HCT116 (cell line): ENCODE measurements at places on chromosomes 12 and 14. TPM values are rescaled to one million over a fixed set of nuclear protein-coding genes. Genes with fewer than 3 reads are reported as not detected.

DNA sequence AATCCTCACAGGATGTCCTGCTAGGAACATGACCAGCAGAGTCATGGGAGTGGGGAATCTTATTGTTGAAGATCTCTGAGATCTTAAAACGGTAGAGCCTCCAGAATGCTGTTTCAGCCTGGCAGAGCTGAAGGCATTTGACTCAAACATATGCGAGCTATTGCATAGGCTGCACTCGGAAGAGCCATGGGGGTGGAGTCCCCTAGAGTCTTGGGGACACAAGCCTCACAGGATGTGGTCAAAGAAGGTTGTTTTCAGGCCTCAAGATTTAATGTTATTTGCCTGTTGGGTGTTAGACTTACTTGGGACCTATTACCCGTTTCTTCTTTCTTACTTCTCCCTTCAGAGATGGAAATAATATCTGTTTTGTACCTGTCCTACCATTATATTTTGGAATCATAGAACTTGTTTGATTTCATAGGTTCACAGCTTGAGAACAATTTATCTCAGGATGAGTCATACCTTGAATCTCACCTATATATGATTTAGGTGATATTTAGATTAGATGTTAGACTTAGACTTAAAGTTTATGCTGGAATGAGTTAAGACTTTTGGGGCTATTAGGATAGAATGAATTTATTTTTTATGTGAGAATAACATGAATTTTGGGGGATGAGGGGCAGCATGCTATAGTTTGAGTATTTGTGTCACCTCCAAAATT is 172.2 kb upstream of the ATP2B1 start:
- DNase-seq: no peak

IFNG gene
- 0.44 TPM for total RNA-seq

DNA sequence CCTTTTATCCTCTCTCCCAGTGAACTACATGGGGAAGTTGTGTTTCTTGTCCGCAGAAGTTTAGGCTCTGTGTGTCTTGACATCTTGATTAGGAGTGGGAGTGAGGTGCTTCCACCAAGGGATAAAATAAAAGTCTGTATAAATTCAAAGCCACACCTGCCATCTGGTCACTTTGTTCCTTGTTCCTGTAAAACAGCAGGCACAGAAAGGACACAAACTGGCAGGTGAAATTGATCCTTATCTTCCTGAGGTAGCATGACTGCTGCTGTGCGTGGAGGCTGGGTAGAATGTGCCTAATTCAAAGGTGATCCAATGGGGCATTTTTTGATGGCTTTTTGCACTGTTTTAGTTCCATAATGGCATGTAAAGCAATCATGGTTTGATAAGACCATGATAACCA is 104.3 kb upstream of the KITLG start:
- no peak for DNase-seq

- DNase-seq: no peak
These were observed 93.9 kb downstream of the DAAM1 start for GRCh38 chr14:59282378-59282765.

DNA sequence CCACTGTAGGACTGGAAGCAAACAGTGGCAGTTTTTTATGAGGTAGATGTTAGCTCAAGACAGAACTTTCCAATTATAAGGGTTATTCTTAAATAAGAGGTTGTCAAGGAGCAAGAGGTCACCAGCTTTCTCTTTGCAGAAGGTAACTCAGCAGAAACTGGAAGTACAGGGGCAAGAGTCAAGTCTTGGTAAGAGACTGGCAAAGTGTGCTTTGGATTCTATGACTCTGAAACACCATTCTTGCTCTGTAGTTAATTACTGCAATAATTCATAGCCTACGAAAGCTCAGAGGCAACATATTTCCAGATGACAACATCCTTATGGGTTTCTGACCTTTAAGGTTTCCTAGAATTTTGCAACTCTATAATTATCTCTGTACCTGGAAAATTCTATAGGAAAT is 51.3 kb downstream of the RMST start:
- DNase-seq: no peak

DNA sequence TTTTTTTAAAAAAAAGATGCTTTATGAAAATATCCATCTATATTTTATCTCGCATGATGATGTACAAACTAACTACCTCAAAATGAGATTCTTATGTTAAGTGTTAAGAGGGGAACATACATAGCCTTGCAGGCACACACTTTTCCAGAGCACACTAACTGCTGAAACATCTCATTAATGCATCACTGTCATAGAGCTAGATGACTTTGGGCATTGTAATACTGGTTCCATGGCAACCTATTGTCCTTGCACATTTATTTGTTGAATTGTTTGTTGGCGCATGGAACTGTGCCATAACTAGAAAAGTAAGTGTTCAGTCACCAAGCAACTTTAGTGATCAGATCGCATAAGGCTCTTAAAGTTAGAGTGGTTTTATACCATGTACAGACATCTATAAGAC is 348.3 kb downstream of the GALC start:
- DNase-seq: no peak

DNA sequence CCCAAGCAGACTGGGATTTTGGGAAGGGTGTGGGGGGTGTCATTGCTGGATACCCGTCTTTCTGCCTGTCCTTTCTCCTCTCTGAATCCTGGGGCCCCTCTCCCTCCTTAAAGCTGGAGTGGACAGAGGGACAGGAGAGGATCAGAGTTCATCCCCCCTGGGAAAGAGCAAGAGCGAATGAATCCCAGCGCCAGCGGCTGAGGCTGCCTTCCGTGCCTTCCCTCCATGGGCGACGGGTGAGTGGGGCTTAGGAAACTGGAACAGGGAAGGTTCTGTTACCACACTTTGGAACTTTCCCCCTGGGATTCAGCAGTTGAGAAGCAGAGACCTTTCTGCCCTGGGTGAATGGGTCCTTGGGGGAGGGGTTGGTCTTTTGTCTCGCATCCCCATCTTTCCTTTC is 16.2 kb upstream of the RIN3 start:
- no peak for DNase-seq

SCN8A gene
- 7.1 TPM for total RNA-seq

- no peak for DNase-seq
These were observed 62.1 kb upstream of the GALNT9 start for GRCh38 chr12:132391326-132392041.

DNA sequence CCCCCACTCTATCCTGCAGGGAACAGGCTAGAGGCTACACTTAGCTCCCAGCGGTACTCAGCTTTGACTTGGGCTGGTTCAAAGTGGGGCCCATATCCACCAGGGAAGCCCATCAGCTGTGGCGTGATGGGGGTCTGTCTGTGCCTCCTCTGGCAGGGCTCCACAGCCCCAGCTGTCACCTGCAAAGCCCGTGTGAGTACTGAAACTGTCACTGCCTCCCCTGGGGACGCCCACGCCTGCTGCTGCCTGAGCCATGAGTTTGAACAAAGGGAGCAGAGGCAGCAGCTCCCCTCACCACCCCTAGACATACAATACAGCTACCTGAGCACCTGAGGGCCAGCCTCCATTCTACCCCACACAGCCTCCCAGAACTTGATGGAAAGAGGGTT is 5.0 kb downstream of the REM2 start:
- no peak for DNase-seq

DNA sequence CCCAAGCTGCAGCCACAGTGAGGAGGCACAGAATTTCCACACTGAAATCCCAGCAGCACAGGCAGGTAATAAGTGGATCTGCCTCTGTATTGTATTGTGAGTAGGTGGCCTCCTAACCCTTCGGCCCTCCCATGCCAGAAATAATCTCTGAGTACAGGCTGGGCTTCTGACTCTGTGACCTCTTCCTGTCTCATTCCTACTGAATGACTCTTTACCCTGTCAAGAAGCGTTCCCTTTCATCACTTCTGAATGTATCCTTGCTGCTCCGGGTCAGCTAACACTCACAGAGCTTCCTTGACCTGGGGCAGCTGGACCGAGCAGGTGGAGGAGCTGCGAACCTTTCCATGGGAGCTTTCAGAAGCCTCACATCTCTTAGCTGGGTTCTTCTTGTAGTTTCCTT is 119.6 kb downstream of the SLC8A3 start:
- DNase-seq: no peak

DNA sequence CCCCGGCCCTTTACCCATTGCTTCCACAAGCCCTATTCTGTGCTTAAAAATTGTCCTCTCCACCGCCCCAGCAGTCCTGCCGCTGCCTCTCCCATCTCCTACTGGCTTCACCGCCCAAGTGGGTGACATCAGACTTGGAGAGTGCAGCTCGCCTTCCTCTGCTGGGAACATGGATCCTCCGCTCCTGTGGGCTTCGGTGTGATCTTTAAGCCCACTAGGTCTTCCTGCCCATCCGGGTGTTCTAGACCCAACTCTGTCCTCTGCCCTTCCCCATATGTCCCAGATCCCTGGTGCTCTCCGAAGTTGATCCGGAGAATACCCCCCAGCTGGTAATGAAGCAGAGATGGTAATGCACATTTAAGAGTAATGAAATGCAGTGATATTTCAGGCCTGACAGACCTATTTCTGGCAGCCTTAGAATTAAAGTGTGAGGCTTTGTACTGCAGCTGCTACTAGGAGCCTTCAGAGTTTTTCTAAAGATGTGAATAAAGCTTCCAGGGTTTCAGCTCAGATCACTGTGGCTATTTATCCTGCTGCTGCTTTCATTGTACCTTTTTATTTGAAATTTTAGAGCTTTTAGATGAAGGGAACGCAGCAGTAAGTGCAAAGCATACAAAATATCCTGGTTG is 22.9 kb upstream of the CTDSP2 start:
- DNase-seq: no peak

GRCh38 chr12:124745465-124745890 is 118.2 kb downstream of the SCARB1 start:
- no peak for DNase-seq

DNA sequence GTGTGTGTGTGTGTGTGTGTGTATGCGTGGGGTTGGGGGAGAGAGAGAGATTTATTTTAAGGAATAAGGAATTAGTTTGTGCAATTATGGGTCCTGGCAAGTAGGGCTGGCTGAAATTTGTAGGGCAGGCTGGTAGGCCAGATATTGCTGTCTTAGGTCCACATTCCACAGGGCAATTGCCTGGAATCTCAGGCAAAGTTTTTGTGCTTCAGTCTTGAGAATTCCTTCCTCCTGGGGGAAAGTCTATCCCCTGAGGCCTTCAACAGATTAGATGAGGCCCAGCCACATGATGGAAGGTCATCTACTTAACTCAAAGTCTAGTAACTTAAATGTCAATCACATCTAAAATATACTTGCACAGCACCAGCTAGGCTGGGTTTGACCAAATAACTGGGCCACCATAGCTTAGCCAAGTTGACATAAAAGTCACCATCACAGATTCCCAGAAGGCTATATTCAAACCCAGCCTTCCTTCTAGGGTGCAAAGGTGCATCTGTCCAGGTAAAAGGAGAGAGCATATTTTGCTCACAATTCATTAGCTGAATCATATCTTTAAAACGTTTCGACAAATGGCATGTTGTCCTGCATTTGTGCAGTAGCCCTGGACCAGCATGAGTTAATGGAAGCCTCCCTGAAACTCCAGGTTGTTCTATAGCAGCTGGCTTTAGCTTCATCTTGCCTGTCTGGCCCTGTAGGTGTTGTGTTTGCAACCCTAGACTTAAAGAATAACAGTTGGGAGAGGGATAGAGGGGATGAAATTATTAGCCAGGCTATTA is 63.1 kb downstream of the C14orf132 start:
- DNase-seq: no peak

CLEC6A gene
- total RNA-seq: not detected

- no peak for DNase-seq
These were observed 7.8 kb downstream of the RNASE1 start for GRCh38 chr14:20794644-20795369.

TUBA1C gene
- 571 TPM for total RNA-seq

- no peak for DNase-seq
These were observed 47.1 kb downstream of the IL31 start for GRCh38 chr12:122126713-122127597.

SRRM4 gene
- 0.02 TPM for total RNA-seq

GRCh38 chr14:87805315-87805723 is 187.7 kb downstream of the GALC start:
- no peak for DNase-seq

DCAF4 gene
- 19.3 TPM for total RNA-seq

- no peak for DNase-seq
These were observed 11.5 kb upstream of the OR11G2 start for GRCh38 chr14:20179218-20179617.

AMDHD1 gene
- 3.0 TPM for total RNA-seq

DNA sequence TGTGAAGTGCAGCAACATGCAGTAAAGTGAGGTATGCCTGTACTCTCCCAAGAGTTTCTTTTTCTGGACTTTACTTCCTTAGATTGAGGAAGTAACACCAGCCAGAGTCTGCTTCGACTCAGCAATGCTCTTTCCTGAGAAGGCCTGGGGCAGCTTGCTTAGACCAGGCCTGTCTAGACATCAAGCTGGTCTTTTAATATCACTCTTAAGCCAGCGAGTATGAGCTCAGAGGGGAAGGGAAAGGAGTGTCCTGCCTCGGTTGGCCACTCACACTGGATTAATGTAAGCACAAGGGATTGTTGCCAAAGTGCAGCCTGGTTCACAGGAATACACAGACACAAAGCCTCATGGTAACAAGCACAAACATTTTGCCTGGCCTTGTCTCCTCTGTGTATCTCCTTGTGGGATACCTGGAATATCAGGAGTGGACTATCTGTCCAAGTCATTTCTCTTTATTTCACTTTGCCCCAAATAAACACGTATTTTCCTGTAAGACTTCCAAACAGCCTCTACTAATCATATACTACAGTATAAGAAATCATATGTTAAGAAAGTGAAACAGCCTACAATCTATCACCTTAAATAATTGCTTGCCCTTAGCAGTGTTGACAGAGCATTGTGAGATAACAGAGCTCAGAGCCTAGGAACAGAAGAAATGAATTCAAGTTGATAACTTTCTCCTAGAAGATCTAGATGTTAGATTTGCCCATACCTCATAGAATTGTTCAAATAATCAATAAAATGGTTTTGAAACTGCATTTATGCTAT is 121.2 kb upstream of the DAAM1 start:
- no peak for DNase-seq

RASSF8 gene
- 9.2 TPM for total RNA-seq

- DNase-seq: peak; percentile 46
These were observed 109.5 kb downstream of the DIP2B start for GRCh38 chr12:50614167-50614759.

- DNase-seq: no peak
These were observed 72.5 kb upstream of the NOS1 start for GRCh38 chr12:117433878-117434277.

PMCH gene
- not detected for total RNA-seq

DNA sequence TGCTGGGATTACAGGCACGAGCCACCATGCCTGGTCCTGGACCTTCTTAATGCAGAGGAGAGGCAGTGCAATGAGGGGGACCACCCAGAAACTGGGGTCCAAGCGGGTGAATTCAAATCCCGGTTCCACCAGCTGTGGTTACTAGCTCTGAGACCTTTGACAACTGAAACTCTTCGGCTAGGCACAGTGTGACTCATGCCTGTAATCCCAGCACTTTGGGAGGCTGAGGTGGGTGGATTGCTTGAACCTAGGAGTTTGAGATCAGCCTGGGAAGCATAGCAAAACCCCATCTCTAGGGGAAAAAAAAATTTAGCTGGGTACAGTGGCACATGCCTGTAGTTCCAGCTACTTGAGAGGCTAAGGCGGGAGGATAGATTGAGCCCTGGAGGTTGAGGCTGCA is 5.0 kb upstream of the CD4 start:
- no peak for DNase-seq

- DNase-seq: no peak
These were observed 7.8 kb upstream of the SP7 start for GRCh38 chr12:53343969-53344368.

- no peak for DNase-seq
These were observed 16.4 kb upstream of the KCNA5 start for GRCh38 chr12:5027046-5027821.
